AG20443 (cell line): ENCODE measurements at places on chromosomes 7 and 10.
A peak's percentile ranks its signal among the peaks of the same experiment; 100 is the strongest.

DNA sequence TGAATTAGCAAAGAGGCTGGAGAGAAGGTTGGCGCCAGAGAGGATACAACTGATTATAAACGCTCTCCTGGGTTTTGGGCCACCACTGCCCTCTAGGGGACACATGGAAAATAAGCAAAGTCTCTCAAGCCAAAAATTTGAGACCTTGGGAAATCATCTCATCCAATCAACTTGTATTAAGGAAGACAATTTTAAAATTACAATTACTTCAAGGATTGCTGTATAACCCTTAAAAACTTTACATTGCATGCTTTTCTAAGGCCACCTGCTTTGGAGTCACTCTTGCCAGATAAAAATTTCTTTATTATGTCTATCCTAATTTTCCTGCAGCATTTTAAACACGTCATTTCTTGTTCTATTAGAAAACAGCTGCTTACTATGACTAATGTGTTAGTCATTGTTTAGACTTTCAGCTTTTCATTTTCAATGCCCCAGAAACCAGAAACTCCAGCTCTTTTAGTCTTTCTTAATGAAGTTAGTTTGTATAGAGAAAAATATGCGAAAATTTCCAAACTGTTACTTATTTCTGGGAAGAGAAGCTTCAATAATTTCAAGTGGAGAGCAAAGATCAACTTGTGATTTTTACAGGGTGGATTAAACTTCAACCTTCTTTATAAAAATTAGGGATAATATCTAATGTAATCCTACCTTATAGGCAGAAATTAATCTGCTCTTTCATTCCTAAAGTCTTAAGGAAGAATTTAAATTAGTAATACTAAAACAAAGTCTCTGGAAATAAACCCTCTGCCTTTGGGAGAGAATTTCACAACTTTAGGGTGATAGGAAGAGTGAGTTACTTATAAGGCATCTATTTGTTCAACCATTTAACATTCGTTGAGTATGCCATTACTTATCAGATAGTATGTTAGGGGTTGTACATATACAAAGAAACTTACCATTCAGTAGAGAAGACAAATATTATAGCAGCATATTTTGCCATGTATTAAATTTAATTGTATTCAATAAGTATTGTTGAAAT is 20.6 kb upstream of the RHOBTB1 start:
- peak; percentile 71 for DNase-seq

GRCh38 chr7:128361411-128362379 is at the start of gene PRRT4:
PRRT4 (minus strand) TSS chr7:128361690.
- peak; percentile 78 for DNase-seq

- no peak for DNase-seq
Observed at GRCh38 chr7:8176370-8177081, 85.4 kb downstream of the ICA1 start.

DNA sequence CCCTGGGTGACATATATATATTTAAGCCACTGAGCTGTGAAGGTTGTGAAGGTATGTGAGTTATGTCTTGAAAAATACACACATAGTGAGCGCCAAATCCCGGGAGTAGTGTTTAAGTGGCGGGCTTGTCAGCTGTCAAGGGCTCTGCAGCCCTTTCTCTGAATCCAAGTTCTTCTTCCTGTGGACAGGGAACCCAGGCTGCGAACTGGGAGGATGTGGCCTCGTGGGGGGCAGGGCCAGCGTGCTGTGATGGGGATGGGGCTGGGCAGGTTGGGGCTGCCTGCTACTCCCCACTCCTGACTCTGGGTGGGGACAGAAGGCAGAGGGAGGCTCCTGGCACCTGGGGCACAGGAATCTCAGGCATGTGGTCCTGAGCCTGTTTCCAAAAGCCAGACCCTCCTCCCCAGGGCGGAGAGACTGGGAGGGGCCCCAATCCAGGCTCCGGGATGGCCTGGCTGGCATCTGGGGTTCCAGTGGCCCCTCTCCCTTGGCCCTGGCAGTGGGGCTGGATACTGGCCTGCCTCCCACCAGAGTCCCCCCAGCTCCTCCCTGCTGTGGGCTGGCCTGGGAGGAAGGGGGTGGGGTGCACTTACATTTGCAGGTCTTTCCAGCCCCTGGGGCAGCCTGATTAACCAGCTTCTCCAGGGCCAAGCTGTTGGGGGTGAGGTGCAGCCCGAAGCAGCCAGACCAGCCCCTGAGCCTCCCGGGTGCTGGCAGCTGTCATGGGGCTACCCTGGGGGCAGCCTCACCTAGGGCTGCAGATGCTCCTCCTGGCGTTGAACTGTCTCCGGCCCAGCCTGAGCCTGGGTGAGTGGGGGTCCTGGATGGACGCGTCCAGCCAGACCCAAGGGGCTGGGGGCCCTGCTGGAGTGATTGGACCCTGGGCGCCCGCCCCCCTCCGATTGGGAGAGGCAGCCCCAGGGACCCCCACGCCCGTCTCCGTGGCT is at the start of gene UPK3B:
Gene UPK3B, plus strand, starts transcription at position 622 of the 947 bp plus-strand sequence. Its CDS starts 101 bp downstream, at position 723.
- peak; percentile 36 for DNase-seq

DNA sequence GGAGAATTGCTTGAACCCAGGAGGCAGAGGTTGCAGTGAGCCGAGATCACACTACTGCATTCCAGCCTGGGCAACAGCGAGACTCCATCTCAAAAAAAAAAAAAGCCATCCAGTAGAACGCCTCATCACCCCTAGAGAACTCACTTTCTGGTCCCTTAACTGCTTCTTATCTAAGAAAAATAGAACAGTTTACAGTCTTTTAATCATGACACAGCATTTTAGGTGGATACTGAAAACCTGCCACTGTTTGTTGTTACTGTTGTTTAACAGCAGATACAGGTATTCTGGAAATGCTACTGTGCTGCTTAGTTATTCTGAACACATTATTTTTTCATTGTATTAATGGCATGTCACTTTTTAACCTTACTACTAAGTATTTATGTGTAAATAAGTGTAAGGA is 624.3 kb upstream of the GHITM start:
- no peak for DNase-seq

- no peak for DNase-seq
Observed at GRCh38 chr7:2502647-2502966, 17.0 kb upstream of the LFNG start.

GRCh38 chr7:36781011-36781738 is 56.9 kb upstream of the AOAH start:
- no peak for DNase-seq

DNA sequence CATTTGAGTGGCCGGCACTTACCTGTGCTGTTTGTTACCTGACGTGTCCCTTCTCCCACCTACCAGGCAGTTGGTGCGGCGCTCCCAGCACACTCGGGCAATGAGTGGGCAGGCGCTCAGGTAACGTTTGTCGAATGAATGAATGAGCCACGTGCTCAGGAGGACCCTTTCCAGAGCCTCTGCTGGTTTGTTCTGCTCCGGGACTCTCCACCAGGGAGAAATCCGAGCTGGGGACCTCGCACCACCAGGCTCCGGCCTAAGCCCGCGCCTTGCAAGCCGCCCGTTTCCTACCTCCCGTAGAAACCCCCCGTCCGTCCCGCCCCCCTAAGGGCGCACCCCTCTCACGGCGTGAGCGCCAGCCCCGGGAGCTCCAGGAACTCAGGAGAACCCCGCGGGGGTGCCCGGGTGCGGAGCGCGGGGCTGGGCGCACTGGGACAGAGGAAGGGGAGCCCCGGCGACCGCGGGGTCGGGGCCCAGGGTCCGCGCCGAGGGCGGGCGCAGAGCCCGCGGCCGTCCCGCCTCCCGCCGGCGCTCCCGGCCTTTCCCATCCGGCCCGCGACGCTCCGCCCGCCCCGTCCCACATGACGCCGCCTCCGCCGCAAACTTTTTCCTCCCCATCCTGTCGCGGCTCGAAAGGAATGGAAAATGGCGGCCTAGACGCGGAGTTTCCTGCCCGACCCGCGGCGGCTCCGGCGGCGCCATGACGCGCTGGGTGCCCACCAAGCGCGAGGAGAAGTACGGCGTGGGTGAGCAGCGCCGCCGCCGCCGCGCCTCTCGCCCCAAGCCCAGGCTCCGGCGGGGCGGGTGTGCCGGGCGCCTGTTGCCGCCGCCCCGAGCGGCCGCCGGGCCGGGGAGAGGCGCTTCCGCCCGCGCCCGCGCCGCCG is at the start of gene DOCK1:
Gene DOCK1, plus strand, starts transcription at position 611 of the 884 bp plus-strand sequence. Its CDS starts 90 bp downstream, at position 701.
- DNase-seq = peak; percentile 93

GRCh38 chr10:30731963-30732362 is 102.4 kb upstream of the LYZL2 start:
- no peak for DNase-seq

DNA sequence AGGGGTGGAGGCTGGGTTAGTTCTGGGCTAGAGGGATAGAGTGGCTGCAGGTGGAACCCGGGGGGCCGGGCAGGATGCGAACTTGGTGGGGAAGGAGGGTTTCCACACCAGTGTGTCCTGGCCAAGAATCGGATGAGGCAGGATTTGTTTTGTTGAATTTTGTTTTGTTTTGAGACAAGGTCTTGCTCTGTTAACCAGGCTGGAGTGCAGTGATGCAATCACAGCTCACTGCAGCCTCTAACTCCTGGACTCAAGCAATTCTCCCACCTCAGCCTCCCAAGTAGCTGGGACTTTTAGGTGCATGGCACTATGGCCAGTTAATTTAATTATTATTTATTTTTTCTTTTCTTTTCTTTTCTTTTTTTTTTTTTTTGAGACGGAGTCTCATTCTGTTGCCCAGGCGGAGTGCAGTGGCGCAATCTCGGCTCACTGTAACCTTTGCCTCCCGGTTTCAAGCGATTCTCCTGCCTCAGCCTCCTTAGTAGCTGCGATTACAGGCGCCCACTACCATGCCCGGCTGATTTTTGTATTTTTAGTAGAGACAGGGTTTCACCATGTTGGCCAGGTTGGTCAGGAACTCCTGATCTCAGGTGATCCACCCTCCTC is 13.0 kb upstream of the PPP1R35 start:
- no peak for DNase-seq

- DNase-seq = no peak
Observed at GRCh38 chr10:97123765-97124164, 62.0 kb downstream of the SLIT1 start.

GRCh38 chr7:70037171-70037933 is 439.1 kb downstream of the AUTS2 start:
- DNase-seq = peak; percentile 60

- DNase-seq = no peak
Observed at GRCh38 chr7:157097056-157097329, 41.7 kb upstream of the UBE3C start.

- DNase-seq = no peak
Observed at GRCh38 chr7:36605261-36606051, 118.8 kb downstream of the AOAH start.

DNA sequence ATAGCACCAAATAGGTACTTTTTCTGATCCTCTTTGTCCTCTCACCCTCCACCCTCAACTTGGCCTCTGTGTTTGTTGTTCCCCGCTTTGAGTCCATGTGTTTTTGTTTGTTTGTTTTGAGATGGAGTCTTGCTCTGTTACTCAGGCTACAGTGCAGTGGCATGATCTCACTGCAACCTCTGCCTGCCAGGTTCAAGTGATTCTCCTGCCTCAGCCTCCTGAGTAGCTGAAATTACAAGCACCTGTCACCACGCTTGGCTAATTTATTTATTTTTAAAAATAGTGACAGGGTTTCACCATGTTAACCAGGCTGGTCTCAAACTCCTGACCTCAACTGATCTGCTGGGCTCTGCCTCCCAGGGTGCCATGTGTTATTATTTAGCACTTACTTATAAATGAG is 5.3 kb downstream of the ZNF273 start:
- no peak for DNase-seq

DNA sequence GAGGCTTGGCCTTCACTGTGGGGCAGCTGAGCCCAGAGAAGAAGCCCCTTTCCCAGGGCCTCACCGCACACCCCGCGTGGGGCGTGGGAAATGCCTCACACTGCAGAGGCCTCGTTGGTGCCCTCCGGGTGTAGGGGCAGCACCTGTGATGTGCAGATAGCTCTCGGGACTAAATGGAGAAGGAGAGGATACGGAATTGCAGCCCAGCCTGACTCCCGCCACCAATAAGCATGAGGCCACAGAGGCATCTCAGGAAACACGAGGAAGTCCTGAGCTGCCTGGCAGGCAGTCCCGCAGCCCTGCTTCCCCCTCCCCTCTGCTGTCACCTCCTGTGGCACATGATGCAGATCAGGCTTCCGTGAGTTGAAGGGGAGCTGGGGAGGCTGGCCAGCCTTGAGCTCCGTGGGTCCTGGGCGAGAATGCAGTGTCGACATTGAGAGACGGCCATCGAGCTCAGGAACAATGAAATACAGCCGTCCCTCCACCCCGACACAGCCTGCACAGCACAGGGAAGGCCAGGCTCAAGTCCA is 59.6 kb upstream of the PPP2R2D start:
- no peak for DNase-seq

- DNase-seq = no peak
Observed at GRCh38 chr7:110854166-110854565, 236.8 kb upstream of the LRRN3 start.

- no peak for DNase-seq
Observed at GRCh38 chr7:151454932-151455530, 15.1 kb upstream of the CRYGN start.

DNA sequence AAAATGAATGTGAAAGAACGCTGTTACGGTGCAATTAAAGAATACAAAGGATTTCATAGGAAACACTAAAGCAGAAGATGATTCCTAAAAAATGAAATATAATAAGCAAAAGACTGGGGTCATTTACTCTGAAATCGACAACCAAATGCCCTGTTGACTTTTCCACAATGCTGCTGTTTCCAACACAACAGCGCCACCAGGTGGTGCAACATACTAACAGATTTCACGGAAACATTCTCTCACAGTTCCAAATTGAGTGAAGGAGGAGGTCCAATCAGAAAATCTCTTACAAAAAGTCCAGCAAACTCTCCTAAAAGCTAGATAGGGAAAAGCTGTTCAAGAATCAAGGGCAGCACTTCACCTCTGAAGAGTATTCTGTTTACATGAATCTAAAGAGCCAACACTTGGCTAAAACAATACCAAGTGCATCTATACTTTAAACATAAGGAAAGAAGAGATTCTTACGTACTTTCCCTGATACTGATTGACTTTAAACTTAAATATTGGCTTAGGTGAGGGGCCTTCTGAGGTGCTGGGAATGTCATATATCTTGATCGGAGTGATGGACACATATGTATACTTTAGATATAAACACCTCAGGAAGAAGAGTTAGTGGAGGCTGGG is 55.9 kb downstream of the UPF2 start:
- DNase-seq = peak; percentile 82

GRCh38 chr7:836429-836828 is 4.2 kb downstream of the SUN1 start:
- peak; percentile 60 for DNase-seq

DNA sequence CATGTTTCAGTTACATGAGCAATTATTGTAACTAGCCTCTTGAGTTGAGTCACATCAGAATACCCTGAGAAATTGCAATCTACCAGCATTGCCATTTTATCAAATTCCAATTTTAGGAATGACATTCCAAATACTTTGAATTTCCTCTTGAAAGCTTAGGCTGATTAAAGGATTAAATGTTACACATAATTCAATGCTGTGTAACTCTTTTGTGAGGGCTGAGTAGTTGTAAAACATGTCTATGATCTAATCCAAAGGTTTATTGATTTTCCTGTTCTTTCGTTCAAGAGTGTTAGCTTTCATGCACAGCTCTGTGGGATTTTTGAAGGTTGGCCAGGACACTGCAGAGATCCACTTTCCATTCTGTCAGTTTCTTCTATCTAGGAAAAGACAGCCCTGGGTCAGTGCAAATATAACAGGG is 193.1 kb downstream of the SORCS1 start:
- DNase-seq = no peak
